Psoas muscle (tissue), 8 donors: ENCODE measurements at places on chromosomes 5 and 9. TPM values are rescaled to one million over a fixed set of nuclear protein-coding genes. Genes with fewer than 3 reads are reported as not detected.

DNA sequence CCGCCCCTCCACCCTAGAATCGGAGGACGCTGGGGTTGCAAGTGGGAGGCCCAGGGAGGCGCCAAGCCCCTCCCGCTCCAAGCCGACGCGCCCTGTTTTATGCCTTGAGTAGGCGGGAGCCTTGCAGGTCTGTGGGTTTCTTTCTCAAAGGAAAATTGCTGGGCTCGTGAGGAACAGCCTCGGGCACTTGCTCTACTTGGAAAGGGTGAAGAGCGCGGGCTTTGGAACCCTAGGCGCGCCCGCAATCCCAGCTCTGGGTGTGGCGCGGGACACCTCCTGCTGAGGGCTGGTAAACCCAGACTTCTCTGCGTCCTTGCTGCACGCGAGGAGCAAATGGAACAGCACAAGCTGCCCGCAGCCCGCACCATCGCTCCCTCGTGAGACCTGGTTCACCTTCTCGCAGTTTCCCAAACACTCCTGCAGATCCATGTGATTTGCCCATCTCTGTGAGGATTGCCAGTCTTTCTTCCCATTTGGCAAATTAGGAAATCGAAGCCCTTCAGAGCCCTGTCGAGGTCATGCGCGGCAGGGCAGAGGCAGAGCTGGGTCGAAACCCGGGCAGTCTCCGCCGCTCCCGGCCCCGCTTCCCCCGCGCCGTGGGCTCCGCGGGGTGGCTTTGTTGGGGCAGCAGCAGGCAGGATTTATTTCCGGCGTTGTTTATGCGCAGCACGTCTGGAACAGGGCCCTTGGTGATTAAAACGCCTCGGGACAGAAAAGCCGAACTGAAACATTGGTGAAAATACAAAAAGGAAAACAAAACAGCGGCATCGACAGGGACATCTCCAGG, 98.4 kb upstream of the CPLX2 start:
- no peak for DNase-seq

GRCh38 chr9:23524607-23525155, 301.4 kb downstream of the ELAVL2 start:
- no peak for DNase-seq

- peak; percentile 44 for DNase-seq
Measured at GRCh38 chr9:14780251-14780650, 57.7 kb upstream of the CER1 start.

- DNase-seq = no peak
Measured at GRCh38 chr5:94072116-94072515, 330.7 kb upstream of the POU5F2 start.

Gene TEX48
- not detected for total RNA-seq

Gene PAEP
- not detected for total RNA-seq

DNA sequence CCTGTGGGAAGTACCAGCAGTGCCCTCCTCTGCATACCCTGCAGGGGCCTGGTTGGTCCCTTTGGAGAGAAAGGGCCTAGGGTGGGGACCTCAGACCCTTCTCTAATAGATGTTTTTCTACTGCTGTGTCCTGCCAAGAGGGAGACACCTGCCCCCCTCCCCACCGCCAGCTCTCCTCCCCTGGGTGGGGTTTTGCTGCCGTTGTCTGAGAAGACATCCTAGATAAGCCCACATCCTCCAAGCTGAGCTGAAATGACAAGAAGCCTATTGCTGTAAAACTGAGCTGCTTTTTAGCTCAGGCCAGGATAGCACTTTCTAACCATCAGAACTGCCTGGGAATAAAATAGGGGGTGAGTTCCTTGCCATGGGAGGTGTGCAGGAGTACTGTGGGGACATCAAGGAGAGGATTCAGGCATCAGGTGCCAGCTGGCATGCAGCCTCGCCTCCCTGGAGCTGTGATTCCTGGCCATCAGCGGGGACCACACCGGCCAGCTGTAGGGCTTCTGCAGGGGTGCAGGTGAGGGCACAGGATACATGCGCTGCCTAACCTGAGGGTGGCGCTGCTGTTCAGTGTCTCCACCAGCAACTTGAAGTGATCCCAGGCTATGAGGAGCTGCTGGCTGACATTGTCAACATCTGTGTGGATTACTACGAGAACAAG, 37.9 kb downstream of the CYFIP2 start:
- no peak for DNase-seq

DNA sequence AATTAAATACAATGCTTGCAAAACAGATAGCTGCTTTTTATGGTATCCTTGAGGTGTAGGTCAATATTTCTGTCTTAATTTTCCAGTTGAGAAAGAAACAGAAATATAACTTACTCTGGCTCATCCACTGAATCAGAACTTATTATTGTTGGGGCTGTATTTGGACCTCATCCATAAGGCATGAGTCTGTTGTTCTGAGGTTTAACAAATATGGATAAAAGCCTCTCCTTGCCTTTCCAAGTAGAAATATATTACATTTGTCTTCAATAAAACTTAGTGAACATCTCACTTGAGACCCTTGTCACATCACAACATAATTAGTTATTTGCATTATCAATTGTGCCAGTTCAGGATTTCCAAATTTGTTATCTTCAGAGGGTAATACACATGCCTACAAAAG, 525.8 kb downstream of the AGTPBP1 start:
- DNase-seq = no peak

- no peak for DNase-seq
Measured at GRCh38 chr9:97772145-97772544, 75.0 kb upstream of the XPA start.

Gene PDE6A
- total RNA-seq = 0.26 TPM

Gene ZNF608
- total RNA-seq = 11.6 TPM

- DNase-seq = no peak
Measured at GRCh38 chr9:70868661-70869652, 252.5 kb downstream of the TRPM3 start.

GRCh38 chr9:110336363-110336762, 1.3 kb downstream of the TXNDC8 start:
- no peak for DNase-seq

Gene FCN2
- total RNA-seq = not detected

Gene GFM2
- 47.2 TPM for total RNA-seq

Gene ENTREP1
- 28.3 TPM for total RNA-seq

DNA sequence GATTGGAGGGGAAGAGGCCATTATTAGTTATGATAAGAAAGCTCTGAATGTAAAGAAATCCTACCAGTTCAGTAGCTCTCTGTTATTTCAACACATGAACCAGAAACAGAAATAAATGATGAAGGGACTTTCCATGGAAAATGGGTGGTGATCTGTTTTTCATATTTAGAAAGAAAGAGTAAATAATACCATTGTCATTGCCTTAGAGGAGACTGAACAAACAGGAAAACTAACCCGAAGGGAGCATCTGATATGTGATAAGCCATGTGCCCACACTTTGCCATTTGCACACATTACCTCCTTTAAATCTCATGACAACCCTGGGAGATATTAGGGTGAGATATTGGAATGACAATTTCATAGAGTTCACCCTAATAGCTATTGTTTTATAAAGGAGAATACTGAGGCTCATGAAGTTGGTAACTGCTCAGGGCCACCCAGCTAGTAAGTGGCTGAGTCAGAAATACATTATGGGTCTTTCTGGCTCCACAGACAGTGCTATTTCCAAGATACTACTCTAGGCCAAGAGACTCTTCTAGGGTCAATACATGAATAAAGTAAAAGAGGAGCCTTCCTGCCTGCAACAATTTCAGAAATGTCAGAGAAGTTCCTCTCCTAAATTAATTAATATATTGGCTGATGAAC, 111.0 kb upstream of the SLIT3 start:
- DNase-seq = no peak

DNA sequence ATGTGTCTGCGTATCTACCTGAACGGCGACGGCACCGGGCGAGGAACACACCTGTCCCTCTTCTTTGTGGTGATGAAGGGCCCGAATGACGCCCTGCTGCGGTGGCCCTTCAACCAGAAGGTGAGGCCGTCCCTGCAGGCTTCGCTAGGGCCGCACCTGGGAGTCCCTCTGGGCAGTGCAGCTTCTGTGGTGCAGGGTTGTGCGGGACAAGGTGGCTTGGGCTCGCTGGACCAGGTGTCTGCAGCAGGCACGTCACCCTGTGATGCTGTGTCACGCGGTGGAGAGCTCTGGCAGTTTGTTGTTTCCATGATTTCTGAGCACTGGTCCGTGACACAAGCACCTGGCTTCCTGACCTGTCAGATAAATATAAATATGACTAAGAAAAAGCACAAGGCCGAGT, 20.7 kb downstream of the FBXW5 start:
- DNase-seq = no peak

Gene ADAMTS6
- total RNA-seq = 0.24 TPM

Gene MARVELD2
- not detected for total RNA-seq

Gene ADRB2
- total RNA-seq = 4.8 TPM

- DNase-seq = no peak
Measured at GRCh38 chr5:72386639-72387038, 66.5 kb downstream of the PTCD2 start.
